ENCODE measurements at places on chromosomes 4 and X. TPM values are rescaled to one million over a fixed set of nuclear protein-coding genes. Genes with fewer than 3 reads are reported as not detected.

Gene IBSP
- not detected for total RNA-seq

DNA sequence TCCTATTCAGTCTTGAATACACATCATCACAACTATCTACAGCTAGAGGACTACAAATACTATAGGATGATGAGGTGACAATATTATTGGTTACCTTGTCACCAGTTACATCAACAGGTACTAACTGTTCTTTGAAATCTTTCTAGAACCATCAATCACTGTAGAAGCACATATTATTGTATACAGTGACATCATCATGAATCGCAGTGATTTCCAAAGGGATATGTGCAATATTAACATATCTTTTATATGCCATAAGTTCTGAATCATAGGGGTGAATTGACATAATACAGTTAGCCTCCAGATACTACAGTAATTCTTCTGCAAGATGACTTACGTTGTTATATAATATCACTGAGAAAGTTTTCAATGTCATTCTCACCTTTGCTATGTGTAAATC lies 105.2 kb upstream of the HPGD start:
- DNase-seq = no peak

DNA sequence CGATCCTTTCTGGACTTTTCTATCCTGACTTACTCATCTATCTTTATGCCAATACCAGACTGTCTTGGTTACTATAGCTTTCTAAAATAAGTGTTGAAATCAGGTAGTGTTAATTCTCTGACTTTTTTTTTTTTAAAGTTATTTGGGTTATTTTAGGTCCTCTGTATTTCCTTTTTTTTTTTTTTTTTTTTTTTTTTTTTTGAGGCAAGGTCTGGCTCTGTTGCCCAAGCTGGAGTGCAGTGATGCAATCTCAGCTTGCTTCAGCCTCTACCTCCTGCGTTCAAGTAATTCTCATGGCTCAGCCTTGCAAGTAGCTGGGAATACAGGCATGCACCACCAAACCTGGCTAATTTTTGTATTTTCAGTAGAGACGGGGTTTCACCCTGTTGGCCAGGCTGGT lies 2.8 kb upstream of the NELFA start:
- no peak for DNase-seq

DNA sequence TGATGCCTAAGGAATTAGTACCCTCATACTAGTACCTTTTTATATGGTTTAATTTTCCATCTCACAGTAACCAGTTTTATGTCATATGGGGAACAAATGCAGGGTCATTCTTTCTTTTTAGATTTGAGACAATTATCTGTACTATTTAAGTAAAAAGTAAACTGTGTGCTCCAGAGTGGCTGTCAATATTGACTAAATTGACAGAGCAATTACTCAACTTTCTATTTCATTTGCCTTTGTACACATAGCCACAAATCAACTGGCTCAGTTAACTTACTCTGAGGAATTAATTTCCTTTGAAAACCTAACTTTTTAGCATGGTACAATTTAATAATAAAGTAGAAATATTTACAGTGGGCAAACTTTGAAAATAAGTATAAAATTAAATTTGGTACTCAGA lies 28.5 kb upstream of the TEX13C start:
- DNase-seq = no peak
